NCI-H345 (cell line): ENCODE measurements at places on chromosomes 1 and 21.

GRCh38 chr1:154407198-154408091 lies 2.3 kb downstream of the IL6R start:
- no peak for DNase-seq

DNA sequence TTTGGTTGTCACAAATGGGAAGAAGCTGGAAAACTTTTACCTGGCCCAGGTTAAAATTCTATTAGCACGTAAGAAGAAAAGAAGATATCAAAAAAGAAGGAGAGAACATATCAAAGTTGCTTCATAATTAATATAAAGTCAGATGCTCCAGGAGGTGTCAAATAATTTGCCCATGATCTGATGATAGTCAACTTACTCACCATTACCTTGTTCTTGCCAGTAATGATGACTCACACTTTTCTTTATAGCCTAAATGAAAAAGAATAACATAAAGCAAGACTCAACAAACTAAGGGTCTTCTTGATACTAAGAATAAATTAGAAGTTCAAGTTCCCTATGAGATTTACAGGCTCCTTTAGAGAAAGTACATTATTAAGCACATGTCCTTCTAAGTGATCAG lies 580.4 kb downstream of the TTLL7 start:
- DNase-seq: no peak

GRCh38 chr1:91700332-91700731 lies 185.6 kb downstream of the TGFBR3 start:
- DNase-seq: no peak

DNA sequence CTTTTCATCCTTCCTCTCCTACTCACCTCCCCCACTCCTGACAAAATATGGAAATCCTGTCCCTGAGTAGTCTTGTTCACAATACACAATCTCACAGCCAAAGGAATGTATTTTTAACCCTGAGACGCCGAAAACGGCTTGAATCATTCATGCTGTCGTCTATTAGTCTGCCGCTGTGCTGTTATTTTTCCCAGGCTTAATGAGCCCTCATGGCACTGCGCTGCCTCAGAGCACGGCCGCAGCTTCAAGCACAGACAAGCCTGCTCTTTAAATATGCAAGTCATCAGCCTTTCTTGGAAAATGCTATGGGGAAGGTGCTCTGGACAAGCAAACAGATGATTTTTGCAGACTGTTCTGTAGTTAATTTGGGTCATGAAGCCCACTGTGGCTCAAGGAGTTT lies 302.7 kb downstream of the DISC1 start:
- peak; percentile 29 for DNase-seq

GRCh38 chr1:18072066-18072465 lies 35.5 kb upstream of the IGSF21 start:
- no peak for DNase-seq

- DNase-seq: no peak
Observed at GRCh38 chr1:214445831-214446614, 105.4 kb downstream of the PTPN14 start.

GRCh38 chr1:208189183-208189582 lies 55.0 kb downstream of the PLXNA2 start:
- DNase-seq: no peak

- no peak for DNase-seq
Observed at GRCh38 chr21:26423511-26423910, 149.6 kb downstream of the CYYR1 start.

DNA sequence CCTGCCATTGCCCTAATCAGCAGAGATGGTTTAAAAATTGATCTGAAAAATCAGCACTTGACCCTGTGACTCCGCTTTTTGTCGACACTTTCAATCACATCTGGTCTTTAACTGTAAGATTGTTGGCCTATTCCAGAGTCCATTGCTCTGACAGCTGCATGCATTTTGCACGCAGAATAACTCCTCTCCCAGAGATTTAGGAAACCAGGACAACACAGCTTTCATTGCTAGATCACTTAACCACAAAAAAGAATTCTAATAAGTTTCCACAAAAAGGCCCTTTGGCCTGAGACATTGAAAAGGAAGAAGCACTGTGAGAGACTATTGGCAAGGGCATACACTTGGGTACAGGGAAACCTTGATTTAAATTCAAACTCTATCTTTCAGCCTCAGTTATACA lies 373.1 kb downstream of the TGFB2 start:
- DNase-seq: no peak
